ENCODE measurements at places on chromosomes 2 and 18.

DNA sequence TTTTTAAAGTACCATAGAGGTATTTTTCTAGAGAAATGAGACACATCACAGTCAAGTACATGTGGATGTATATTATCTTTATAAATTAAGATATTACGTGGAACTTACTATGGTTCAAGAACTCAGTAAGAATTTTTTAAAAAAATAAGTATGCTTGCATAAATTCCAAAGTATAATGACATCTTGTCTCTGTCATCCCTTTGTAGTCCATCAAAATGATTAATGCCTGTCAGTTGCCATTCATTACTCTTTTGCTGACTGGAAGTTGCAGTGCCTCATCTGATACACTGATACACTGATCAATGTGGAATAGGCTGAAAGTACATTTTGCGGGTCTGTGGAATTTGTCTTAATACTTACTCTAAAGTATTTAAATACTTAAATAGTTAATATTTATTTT is 177.2 kb downstream of the GALNT13 start:
- DNase-seq = no peak

DNA sequence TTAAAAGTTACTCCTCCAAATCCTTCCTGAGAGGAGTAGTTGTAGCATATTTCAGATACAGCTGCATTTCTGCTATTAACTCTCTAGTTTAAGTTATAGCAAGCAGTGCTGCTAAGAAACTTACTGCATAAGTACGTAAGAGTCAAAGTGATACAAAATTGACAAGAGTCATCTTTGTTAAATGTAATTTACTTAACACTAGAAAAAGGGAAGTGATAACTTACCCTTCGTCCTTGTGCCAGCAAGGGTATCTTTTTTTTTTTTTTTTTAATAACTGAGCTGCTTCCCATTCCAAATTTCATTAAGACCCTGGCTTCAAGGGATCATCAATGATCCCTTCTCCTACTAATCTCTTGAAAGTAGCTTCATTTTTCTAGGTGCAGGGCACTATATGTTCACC is 493.0 kb downstream of the PLCL1 start:
- no peak for DNase-seq

DNA sequence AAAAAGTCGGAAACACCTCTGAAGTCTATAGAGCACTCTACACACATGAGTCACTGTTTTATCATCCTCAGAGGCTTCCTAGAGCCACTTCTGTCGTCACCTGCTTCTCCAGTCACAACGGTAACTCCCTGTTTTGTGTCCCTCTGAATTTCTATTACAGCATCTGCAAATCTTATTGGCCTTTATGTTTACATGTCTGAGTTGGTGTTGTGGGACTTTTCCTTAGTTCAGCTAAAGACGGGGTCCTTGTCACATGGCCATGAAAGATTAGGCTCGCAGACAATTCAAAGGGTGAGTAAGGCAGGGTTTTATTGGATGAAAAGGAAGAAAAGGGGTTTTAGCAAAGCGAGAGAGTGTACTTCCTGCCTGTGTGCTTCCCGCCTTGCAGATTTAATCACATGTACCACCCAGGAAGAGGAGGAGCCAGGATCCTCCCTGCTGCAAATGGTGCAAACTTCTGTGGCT is 185.6 kb downstream of the LPIN1 start:
- no peak for DNase-seq

- no peak for DNase-seq
Observed at GRCh38 chr2:178194600-178195389, 483 bp downstream of the OSBPL6 start.

DNA sequence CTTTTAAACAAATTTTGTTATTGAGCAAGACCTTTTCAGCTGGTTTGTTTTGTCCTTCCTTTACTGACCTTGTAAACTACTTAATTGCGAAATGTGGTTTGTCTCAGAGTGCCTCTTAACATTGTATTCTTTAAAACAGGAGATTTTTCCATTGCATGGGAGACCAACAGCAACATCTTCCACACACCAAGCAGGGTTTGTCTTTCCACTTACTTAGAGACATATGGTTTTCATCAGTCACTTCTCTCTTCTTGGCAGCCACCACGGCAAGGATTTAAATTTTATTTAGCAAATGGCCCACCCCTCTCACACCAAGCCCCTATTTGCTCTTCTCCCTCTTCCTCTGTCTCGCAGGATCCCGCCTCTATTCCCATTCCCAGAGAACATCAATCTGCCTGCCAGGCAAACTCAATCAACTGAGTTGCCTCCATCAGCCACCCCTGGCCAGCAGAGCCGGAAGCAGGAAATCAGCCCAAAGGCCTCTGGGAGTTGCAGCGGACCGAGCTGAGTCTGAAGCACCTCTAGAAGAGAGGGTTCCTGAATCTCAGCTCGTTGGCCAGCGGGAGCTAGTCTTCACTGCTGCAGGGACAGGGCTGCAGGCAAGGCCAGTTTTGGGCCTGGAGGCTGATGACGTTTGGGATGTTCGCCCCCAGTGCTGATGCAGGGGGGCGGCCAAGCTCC is 11.3 kb upstream of the CIB4 start:
- DNase-seq = no peak

DNA sequence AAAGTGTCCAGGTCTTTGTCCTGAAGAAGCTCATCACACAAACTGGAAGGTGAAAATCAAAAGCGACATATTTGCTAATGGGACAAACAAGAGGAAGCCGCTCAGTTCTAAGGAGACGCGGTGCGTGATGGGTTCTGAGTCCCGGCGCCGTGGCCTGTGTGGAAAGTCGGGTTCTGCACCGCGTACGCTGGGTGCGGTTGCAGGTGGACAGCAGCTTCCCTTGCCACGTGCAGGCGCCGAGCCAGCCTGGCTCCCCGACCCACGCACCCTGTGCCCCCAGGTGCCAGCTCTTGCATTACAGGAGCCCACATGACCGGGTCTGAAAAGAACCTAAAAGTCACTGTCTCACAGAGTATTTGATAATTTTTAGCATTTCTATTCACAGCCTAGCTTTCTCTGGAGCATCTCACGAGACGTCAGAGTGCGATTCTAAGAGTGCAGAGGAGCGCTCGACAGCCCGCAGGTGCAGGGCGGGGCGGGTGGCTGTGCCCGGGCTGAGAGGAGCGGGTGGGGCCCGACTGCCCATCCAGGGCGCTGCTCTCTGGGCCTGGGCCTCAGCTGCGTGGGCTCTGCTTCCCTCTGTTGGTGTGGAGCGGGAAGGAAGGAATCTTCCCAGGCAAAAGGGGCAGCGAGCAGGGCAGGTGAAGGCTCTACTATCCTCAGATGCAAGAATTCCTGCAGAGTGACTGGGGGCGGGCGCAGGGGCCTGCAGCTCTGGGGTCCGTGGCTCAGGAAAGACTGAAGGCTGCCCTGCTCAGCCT is 39.4 kb downstream of the MYT1L start:
- no peak for DNase-seq

DNA sequence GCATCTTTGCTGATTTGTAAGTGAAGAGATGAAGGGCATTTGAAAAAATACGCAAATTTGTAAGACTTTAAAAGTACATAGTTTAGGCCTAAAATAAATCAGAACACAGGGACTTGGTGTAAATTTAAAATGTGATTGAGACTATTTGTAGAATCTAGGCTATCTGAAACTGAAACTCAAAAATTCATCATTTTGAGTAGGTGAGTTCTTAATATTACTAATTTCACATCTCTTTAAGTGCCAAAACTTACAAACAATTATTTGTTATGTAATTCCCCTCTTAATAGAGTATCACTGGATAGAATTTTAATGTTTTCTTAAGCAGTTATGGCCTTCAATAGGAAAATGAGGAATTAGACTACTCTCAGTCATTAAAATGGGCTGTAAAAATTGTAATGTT is 14.0 kb upstream of the HRH4 start:
- DNase-seq = no peak

DNA sequence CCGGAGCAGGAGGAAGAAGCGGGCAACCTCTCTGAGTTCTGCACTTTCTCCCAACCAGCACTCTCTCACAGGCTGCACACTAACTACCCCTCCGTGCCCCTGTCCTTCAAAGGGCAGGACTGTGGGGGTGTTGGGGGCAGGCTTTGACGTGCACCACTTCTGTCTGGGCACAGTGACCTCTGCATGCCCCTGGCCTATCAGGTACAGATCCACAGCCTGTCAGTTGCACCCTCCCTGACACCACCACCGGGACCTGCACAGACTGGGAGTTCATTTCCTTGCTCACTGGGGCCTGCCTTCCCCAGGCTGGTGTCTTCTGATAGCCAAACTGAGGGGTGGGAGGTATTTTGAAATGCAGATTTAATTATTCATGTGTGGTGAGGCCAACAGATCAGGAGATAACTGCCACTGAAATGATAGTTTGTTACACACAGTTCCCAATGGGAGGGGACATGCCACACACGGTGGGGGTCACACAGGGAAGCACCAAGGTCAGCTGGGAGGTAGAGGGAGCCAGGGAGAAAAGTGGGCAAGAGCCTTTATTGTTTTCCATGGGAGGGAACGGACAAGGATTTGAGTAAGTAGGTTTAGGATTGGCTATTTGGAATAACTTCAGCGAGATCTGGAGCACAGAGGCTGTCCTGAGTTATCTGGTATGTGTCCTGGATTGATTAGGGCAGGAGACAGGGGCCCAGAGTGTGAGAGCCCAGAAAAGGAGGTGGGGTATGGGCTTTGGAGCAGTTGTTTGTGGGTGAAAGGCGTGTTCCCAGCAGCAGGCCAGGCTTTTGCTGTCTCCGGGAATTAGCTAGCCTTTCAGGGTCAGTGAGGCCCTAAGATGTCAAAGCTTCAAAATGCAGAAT is 251.6 kb downstream of the AFF3 start:
- no peak for DNase-seq

Data from activated T-helper 1 cell treated with anti-CD3 and anti-CD28 coated beads, Interleukin-2, amount 50 U/mL, for 16 hours (primary cell).